ENCODE measurements at places on chromosomes 2 and 18.

DNA sequence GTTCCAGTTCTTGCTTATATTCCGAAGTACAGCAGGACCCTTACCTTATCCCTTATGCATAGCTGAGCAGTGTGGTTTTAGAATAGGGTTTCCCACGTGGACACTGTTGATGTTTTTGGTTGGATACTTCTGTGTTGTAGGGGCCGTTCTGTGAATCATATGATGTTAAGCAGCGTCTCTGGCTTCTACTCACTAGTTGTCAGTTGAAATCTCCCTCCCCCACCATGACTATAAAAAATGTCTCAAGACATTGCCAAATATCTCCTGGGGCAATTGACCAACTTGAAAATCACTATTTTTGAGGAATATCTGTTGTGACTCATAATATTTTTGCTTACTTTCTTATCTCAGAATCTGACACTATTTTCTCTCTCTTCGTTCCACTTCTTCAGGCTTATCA, 713.7 kb downstream of the TSN start:
- DNase-seq: no peak

GRCh38 chr2:15918761-15919356, 21.5 kb upstream of the MYCN start:
- DNase-seq: no peak

DNA sequence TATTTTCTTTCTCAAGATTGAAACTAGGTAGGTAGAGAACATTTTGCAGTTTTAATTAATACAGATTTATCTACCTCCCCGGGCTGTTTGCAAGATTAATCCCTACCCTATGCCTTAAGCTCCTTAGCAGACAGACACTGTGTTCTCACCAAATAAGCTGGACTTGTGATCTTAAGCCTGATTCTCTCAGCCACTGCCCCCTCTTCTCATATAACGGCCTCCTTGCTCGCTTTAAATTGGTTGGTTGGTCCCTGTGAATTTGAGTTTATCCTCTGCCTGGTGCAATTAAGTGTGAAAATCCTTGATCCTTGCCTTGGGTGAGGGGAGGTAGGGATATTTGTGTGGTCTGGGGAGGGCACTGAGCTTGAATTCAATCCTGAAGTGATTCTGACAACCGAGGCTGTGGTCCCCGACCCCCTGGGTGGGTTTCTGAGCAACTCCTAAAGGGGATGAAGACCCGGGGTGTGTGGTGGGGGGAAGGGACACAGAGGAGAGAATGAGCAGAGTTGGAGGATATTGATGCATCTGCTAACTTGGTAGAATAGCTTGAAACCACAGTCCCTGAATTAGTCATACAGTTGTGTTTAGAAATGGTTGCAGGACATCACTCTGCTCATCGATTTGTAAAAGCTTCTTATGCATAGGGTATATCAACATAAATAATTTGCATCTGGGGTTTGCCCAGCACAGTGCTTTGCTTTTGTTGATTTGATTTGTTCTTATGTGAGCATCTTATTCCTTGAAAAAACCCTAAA, 36.9 kb upstream of the NCKAP5 start:
- no peak for DNase-seq

- no peak for DNase-seq
Measured at GRCh38 chr2:8599421-8600242, 82.2 kb upstream of the ID2 start.

- no peak for DNase-seq
Measured at GRCh38 chr2:234980451-234981187, 28.8 kb downstream of the SH3BP4 start.
